ENCODE measurements at places on chromosomes 3 and 15.

DNA sequence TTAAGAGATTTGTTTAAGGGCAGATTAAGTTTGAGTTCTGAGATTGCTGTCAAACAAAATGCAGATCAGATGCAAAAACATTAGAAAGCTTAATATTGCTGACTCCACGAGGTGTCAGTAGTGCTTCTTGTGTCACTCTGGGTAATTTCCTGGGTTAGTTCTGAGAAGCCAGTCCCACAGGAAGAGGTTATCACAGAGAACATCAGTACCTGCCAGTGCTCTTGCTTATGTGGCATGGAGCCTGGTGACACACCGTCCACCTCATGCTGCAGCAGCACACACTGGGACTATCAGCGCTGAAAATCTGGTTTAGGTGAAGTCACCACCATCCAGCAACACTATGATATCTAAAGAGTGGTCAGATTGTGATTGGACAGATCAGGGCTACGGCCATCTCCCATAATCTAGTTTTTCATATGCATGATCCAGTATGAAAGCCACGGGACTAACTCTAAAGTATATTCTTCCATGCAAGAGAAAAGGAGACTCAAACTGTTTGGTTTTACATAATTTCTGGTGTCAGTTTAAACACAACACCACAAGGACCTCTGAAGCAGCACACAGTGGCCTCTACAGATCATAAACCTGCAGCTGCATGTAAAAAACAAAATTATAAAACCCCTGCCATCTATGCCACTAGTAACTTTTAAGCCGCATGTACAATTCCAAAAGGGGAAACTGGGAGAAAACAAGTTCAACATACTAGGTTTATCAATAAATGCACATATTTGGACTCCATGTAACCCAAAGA lies 36.1 kb upstream of the MYO5C start:
- DNase-seq = no peak

- DNase-seq = no peak
Measured at GRCh38 chr3:175777495-175777894, 918.4 kb downstream of the NAALADL2 start.

- no peak for DNase-seq
Measured at GRCh38 chr15:60414016-60414682, 16.4 kb upstream of the ANXA2 start.

GRCh38 chr3:69806735-69807438 lies 67.6 kb downstream of the MITF start:
- no peak for DNase-seq

GRCh38 chr15:95429345-95429744 lies 901.2 kb upstream of the NR2F2 start:
- no peak for DNase-seq

- no peak for DNase-seq
Measured at GRCh38 chr15:51237816-51238215, 100.6 kb downstream of the CYP19A1 start.

DNA sequence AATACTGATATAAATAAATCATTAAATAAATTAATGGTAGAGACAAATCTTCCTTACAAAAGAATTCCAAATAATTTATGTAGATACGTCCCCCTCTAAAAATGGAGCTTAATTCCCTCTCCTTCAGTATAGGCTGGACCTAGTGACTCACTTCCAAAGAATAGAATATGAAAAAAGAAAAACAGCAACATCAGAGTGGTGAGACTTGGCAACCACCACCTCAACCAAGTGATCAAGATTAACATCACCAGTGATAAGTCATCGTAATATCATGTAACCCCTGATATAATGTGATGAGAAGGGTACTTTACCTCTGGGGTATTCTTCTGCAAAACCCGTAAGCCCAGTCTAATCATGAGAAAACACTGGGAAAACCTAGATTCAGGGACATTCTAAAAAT lies 13.4 kb downstream of the GOLGB1 start:
- no peak for DNase-seq

DNA sequence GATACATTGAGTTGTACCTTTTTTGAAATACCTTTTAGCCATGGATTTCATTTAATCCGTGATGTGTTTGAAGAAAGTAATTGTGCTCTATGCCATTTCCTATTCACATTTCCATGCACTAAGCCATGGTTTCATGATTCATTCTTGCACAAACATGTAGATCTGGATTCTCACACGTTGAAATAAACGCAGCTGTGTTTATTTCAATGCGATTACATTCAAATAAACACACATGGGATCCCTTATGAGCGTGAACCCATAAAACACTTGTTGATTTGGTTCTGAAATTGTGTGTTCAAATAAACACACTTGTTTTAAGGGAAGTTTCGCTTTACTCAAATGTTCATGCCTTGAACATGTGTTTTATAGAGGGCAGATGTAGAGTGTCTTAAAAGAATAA lies 39.2 kb downstream of the BBX start:
- no peak for DNase-seq

GRCh38 chr3:11832981-11833905 lies 13.4 kb downstream of the TAMM41 start:
- no peak for DNase-seq

GRCh38 chr15:60804986-60805949 lies 326.3 kb upstream of the ICE2 start:
- no peak for DNase-seq

DNA sequence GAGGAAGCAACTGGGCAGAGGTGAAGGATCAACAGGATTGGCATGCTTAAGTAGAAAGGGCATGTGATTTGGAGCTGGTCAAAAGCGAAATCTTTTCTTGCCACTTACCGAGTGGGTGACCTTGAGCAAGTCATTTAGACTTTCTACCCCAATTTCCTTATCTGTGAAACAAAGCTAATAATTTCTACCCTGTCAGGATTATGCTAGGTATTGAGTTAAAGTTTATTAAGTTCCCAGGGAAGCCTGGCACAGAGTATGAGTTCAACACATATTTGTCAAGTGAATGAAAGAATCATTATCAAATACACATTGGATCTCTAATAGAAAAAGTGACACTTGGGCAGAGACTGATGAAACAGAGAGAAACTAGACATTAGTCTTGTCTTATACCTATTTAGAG lies 66.4 kb upstream of the FRMD4B start:
- no peak for DNase-seq

- DNase-seq = no peak
Measured at GRCh38 chr3:127320529-127321121, 32.8 kb upstream of the PRR20G start.

DNA sequence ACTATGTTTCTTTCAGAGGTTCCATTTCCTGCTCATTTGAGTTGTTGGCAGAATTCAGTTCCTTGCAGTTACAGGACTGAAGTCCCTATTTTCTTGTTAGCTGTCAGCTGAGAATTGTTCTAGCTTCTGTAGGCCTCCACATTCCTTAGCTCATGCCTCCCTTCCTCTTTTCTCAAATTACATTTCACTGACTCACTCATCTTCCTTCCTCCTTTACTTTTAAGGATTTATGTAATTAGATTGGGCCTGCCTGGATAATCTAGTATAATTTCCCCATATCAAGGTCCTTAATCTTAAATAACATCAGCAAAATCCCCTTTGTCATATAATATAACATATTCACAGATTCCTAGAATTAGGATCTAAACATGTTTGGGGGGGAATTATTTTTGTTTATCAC lies 40.6 kb upstream of the RBMS3 start:
- no peak for DNase-seq

All from right lung (tissue), 10 donors.